Right lobe of liver (tissue), 6 donors: ENCODE measurements at places on chromosomes 12 and 14.

DNA sequence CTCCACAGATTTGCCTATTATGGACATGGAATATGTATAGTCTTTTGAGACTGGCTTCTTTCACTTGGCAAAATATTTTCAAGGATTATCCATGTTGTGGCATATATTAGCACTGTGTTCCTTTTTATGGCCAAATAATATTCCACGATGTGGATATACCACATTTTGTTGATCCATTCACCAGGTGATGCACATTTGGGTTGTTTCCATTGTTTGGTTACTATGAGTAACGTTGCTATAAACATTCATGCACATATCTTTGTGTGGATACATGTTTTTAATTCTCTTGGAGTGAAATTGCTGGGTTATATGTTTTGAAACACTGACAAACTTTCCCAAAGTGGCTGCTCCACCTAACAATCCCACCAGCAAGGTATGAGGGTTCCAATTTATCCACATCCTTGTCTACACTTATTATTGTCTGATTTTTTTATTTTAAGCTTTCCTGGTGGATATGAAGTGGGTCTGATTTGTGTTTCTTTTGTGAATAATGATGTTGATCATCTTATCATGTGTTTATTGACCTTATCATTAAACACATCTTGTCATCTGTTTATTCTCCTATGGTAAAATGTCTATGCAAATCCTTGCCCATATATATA lies 116.2 kb upstream of the FRMD6 start:
- no peak for DNase-seq
- H3K36me3 ChIP-seq: no peaks in the 10 kb centered on the region
- no peak overlapping the region for H3K27ac ChIP-seq
- no peaks in the 10 kb centered on the region for H3K27me3 ChIP-seq
- no peak overlapping the region for H3K4me3 ChIP-seq

DNA sequence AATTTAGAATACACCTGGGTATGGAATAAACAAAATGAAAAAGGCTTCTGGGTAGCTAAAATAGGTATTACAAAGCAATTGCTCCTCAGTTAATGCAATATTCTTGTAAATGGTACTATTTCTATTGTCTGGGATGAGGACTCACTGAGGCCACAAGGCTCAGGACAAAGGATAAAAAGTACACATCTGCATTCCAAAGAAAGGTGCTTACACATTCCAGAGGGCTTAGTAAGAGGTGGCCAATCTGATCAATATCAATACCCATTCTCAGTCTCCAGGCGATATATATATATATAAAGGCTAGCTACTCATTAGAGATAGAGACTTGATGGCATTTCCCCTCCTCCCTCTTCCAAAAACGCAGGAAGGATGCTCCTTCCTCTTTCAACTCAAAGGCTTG lies 43.8 kb downstream of the ATXN7L3B start:
- no peak for DNase-seq
- no peaks in the 10 kb centered on the region for H3K4me1 ChIP-seq
- H3K27me3 ChIP-seq: no peaks in the 10 kb centered on the region
- no peak overlapping the region for H3K4me3 ChIP-seq
- H3K36me3 ChIP-seq: no peaks in the 10 kb centered on the region
- no peak overlapping the region for H3K27ac ChIP-seq

GRCh38 chr14:23600806-23601205 lies 22.2 kb upstream of the JPH4 start:
- H3K36me3 ChIP-seq: no peaks in the 10 kb centered on the region
- H3K4me3 ChIP-seq: no peak overlapping the region

DNA sequence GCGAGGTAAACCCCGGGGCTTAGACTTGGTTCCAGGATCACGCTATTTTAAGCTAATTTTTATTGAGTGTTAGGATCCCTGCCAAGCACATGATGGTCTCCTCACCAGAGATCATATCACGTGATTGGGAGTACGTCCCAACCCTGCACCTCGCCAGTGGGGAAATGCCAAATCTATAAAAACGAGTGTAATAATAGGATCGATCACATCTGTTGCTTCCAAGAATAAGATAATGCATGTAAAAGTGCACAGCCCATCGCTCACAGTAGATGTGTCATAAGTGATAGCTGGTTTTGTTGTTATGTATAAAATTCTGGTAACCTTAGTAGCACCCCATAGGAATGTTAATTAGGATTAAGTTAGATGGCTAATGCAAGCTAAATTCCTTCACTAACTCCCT lies 581.0 kb upstream of the TMEM132C start:
- no peak overlapping the region for H3K27ac ChIP-seq
- DNase-seq: no peak
- no peaks in the 10 kb centered on the region for H3K4me1 ChIP-seq
- no peaks in the 10 kb centered on the region for H3K36me3 ChIP-seq
- H3K4me3 ChIP-seq: no peak overlapping the region

GRCh38 chr12:11461433-11461832 lies 66.1 kb upstream of the PRB2 start:
- no peaks in the 10 kb centered on the region for H3K4me1 ChIP-seq
- no peak for DNase-seq
- no peak overlapping the region for H3K27ac ChIP-seq
- no peak overlapping the region for H3K4me3 ChIP-seq

DNA sequence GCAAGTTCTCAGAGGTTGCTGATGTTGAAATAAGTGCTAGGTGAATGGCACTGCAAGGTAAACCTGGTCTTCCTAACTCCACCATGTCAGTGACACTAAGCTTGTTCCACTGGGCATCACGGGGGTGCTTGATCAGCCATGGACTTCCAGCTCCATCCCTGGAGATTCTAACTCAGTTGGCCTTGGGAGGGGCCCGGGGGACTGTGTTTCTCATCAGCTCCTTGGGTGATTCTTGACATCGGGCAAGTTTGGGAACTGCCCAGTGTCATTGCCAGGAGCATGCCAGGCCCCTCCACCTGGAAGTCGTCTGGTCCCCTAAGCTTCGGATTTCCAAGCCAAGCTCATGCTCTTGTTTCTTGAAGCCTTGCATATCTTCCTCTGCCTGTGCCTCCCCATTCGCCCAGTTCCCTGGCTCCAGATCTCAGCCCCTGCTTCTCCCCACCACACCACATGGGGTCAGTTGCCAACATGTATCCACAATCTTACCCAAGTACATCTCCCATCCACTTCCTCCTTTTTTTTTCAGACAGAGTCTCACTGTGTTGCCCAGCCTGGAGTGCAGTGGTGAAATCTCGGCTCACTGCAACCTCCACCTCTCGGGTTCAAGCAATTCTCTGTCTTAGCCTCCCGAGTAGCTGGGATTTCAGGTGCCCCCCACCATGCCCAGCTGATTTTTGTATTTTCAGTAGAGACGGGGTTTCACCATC lies 30.7 kb upstream of the RFLNA start:
- no peak overlapping the region for H3K4me3 ChIP-seq
- H3K36me3 ChIP-seq: no peaks in the 10 kb centered on the region
- no peak overlapping the region for H3K27ac ChIP-seq
- H3K4me1 ChIP-seq: no peaks in the 10 kb centered on the region

- H3K4me1 ChIP-seq: no peaks in the 10 kb centered on the region
- no peak overlapping the region for H3K27ac ChIP-seq
- no peak overlapping the region for H3K4me3 ChIP-seq
- no peaks in the 10 kb centered on the region for H3K27me3 ChIP-seq
These were observed 337.4 kb upstream of the RGS6 start for GRCh38 chr14:71594821-71595220.

- H3K27ac ChIP-seq: no peak overlapping the region
- H3K27me3 ChIP-seq: no peaks in the 10 kb centered on the region
- H3K4me1 ChIP-seq: no peaks in the 10 kb centered on the region
- no peak overlapping the region for H3K4me3 ChIP-seq
- DNase-seq: no peak
- H3K36me3 ChIP-seq: no peaks in the 10 kb centered on the region
These were observed 65.2 kb downstream of the TSPAN9 start for GRCh38 chr12:3142386-3142785.

GRCh38 chr14:69670093-69670492 lies 58.7 kb downstream of the SUSD6 start:
- no peak for DNase-seq
- no peak overlapping the region for H3K4me3 ChIP-seq
- peaks cover 6% of the 10 kb centered on the region for H3K4me1 ChIP-seq
- no peaks in the 10 kb centered on the region for H3K36me3 ChIP-seq

DNA sequence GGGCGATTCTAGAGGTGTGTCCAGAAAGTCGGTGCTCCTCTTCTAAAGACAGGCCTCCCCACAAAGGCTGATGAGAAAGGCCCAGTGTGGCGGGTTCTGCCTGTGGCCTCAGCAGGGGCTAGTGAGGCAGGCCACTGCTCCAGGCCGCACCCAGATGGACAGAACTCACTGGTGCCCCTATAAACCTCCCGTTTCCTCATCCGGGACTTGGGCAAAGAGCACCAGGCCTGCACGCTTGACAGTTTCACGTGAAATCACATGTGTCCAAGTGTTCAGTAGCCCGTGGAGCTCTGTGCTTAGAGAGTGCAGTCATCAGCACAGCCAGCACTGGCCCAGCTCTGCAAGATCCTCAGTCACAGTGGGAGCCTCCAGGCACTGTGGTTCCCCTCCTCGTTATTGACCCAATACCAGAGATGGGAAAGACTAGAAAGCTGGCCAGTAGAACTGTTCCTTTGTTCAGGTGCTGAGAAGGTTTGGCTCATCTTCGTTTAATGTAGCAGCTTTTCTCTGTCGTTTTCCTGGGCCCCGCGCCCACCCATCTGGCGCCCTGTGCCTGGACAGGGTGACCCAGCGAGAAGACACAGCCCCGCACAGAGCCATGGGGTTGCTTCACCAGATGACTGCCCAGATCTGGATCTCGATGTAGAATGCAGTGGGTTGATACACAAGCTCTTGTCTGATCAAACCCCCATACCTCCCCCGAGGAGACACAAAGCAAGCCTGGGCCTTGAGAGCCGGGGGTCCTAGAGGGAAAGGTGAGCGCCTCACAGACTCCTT lies 26.3 kb downstream of the IL31 start:
- DNase-seq: no peak
- H3K4me1 ChIP-seq: no peaks in the 10 kb centered on the region
- no peaks in the 10 kb centered on the region for H3K36me3 ChIP-seq
- no peak overlapping the region for H3K27ac ChIP-seq

GRCh38 chr14:102965282-102965681 lies 42.8 kb downstream of the AMN start:
- DNase-seq: no peak
- no peaks in the 10 kb centered on the region for H3K27me3 ChIP-seq
- H3K4me3 ChIP-seq: no peak overlapping the region
- H3K27ac ChIP-seq: no peak overlapping the region

GRCh38 chr14:84468153-84468552 lies 1061.8 kb upstream of the FLRT2 start:
- DNase-seq: no peak
- H3K27ac ChIP-seq: no peak overlapping the region
- no peaks in the 10 kb centered on the region for H3K27me3 ChIP-seq
- H3K4me3 ChIP-seq: no peak overlapping the region

DNA sequence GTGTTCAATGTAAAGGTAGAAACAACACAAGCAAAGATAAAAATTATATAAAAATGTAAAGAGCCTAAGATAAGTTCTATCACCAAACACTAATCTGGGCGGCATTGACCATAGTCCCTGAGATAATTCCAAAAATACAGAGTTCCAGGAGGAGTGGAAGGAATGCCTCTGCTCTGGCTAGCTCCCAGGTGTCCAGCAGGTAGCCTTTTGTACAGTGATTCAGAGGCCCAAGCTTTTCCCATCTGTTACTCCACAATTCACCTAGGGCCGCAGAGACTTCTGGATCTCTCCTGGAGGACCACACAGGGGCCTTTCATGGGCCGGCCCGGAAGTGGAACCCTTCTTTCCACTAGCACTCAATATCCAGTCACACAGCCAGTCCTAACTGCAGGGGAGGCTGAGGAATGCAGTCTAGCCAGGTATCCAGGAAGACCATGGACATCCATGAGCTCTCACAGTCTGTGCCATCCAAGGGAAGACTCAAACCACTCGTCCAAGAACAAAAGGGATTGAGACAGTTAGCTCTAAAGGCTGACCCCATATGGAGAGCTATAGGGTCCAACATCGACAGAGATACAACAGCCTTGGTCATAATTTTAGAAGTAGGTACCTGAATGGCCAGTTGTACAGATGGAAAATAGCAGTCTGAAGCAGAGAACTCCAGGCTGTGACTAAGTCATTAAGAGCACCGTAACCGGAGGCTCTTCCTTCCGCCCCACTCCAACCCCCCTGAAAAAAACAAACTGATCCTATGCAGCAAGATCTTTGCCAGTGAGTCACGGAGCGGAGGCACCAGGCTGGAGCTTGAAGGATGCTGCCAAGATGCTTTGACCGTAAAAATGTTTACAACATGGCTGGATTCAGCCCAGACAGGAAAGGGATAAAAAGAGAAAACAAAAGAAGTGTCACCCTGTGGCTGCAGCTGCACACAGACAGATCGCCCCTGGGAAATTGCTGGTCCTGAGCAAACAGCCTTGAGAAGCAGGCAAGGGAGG lies 204.8 kb downstream of the NUAK1 start:
- no peaks in the 10 kb centered on the region for H3K4me1 ChIP-seq
- peak; percentile 44 for DNase-seq
- H3K36me3 ChIP-seq: no peaks in the 10 kb centered on the region
- H3K27me3 ChIP-seq: no peaks in the 10 kb centered on the region
- H3K27ac ChIP-seq: no peak overlapping the region

- H3K36me3 ChIP-seq: peaks cover 72% of the 10 kb centered on the region
- no peak for DNase-seq
- H3K4me3 ChIP-seq: no peak overlapping the region
- no peaks in the 10 kb centered on the region for H3K4me1 ChIP-seq
These were observed 12.4 kb upstream of the PRKAG1 start for GRCh38 chr12:49030714-49031572.

DNA sequence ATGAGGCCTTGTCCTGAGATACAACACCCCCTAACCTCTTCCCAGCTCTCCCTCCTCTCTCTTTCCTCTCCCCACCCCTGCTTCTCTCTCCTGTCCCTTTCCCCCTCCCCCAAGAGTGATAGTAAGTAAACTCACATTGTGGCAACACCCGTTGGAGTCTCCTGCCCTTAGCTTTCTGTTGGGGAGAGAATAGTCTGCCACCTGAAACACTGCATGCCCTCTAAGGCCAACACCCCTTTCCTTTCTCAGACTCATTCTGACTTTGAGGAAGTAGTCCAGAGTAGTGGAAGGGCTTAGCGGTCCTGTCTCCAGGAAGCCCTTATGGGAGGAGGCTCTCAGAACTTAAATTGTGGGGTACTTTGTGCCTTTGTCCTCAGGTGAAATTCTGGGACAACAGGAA lies 95.2 kb downstream of the PRKCH start:
- H3K4me1 ChIP-seq: no peaks in the 10 kb centered on the region
- no peak overlapping the region for H3K4me3 ChIP-seq
- no peaks in the 10 kb centered on the region for H3K27me3 ChIP-seq

- no peaks in the 10 kb centered on the region for H3K27me3 ChIP-seq
- peak overlapping the region; percentile 11 for H3K27ac ChIP-seq
- no peak for DNase-seq
- H3K4me3 ChIP-seq: no peak overlapping the region
- H3K4me1 ChIP-seq: peaks cover 37% of the 10 kb centered on the region
These were observed 369.9 kb upstream of the PDE3A start for GRCh38 chr12:19998411-19998810.

DNA sequence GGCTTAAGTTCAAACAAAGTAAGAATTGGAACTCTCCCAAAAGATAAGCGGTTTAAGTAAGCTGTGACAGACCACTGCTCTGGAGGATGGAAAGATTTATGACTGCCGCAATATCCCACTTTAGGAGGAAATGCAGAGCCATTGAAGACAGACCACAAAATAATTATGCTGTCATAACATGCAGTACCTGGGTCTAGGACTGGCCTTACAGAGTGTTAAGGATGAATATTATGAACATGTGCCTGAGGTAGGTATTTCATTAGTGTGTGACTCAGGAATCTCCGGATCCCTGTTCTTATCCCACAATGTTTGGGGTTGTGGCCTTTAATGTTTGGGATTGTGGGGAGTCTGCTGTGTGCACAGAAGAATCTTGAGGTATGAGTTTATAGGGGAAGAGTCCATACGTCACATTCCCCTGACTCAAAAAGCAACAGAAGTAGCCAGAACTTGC lies 114.9 kb downstream of the SAMD4A start:
- no peaks in the 10 kb centered on the region for H3K27me3 ChIP-seq
- no peak overlapping the region for H3K4me3 ChIP-seq
- H3K4me1 ChIP-seq: no peaks in the 10 kb centered on the region
- DNase-seq: no peak
- H3K27ac ChIP-seq: no peak overlapping the region
